C1 segment of cervical spinal cord (tissue), 14 donors: ENCODE measurements at places on chromosomes 1 and 21.

- no peak for DNase-seq
These were observed 102.3 kb downstream of the KCNJ15 start for GRCh38 chr21:38359090-38359489.

DNA sequence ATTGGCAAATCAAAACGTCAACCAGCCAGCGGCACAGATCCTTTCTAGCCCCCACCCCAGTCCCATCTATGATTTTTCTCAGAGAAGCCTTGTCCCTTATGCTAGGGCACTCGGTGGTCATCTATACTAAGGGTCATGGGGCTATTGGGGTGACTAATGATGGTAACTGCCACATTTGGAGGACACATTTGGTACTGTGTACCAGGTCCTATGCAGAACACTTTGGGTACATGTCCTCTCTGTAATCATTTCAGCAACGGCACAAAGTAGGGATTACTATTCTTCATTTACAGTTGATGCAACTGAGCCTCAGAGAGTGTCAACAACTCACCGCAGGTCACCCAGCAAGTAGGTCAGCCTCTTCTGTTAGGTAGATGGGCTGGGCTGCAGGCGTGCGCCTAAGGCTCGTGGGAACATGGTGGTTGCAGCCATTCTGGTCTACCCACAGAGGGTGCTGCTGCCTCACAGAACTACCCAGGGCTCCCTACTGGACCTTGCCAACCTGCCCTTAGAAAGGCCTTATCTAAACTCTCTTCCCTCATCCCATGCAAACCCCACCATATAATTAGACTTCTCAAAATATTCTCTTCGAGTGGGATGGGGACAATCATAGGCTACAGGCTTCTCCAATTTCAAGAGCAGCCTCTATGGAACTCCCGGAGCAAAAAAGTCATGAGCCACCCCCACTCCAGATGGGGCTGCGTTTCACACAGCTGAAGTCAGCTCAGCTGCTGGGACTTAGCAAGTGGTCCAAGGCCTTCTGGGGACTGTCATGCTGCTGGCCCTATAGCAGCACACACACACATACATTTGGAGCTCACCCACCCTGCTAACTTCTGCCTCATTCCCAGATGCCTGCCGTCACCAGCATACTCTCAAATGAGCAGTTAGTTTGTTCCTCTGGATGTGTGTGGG is 5.8 kb upstream of the SDHB start:
- DNase-seq = peak; percentile 60

DNA sequence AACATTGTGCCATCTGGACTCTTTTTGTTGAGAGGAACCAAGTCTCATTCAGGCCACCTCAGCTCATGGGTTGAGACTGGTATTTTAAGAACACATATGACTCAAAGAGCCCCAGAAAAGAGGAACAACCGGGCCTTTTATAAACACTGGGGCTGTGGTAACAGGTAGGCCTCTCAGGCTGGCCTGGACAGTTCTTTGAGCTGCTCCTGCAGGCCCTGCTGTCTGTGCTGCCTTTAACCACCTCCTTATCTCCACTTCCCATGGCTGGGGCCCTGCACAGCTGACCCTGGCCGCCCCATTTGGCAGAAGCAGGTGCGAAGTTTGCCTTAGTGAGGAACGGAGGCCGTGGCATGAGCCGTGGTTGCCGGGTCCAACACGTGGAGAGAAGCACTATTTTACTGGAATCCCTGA is 163.3 kb downstream of the RHOU start:
- DNase-seq = no peak

DNA sequence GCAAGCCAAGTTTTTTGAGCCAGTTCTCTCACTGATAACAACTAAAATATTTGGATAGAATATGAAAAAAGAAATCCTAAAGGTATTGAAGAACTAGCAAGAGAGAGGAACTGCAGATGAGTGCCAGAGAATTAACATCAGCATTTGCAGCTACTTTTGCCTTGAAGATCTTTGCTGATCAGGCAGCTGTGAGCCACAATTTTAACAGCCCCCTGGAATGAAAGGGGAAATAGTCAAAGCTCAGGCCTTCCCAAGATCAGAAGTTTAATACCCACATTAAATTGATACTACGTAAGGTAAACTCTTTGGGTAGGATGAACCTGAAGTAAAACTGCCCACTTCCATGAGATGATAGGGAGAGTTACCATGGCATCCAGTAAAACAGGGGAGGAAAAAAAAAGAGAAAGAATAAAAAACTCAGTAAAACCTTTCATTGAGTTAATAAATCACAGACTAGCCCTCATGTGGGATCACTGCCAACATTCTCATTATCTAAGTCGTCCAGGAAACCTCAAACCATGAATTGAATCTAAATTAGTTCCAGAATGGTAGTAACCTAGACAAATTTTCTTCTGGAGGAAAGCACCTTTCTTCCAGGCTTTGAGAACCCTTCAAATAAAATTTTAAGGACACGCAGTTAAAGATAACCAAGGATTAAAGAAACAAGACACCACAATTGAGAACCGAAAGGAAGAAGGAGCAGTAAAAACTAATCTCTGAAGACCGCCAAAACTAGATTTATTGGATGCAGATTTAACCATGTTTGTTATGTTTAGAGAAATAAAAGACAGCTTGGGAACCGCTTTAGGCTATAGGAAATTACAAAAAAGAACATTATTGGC is 28.3 kb downstream of the SCP2 start:
- DNase-seq = no peak

DNA sequence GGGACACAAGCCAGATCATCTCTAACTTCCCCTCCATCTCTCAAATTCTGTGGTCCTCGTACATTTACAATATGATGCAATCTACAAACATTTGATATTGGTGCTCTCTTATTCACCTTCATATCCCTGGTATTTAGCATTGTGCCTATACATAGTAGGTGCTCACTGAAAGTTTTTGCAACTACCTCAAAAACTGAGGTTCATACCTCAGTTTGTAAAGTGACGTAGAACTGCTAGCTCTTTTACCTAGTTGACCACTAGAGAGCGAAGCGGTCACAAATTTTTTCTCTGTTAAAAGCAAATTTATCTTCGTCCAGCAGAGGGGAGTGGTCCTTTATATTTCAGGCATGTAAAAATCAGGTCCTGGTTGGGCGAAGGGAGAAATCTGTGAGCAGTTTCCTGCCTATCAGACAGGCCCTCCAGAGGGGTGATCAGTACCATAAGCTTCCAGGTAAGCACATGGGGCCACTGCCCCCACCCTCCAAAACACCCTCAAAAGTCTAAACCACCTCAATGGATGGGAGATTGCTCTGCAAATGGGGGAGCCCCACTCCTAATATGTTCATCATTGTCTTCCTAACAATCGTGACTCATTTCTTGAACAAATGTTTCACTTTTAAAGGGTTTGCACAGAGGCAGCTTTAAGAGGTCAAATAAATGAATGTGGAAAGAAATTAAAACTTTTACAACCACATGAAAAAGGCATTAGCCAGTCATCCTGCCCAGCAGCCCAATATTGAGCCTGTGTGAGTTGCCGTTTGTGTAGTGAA is 10.6 kb upstream of the HLCS start:
- no peak for DNase-seq

GRCh38 chr1:118811156-118811555 is 177.0 kb downstream of the TBX15 start:
- DNase-seq = no peak

- DNase-seq = no peak
These were observed 544.4 kb downstream of the PLPP3 start for GRCh38 chr1:56034847-56035481.

DNA sequence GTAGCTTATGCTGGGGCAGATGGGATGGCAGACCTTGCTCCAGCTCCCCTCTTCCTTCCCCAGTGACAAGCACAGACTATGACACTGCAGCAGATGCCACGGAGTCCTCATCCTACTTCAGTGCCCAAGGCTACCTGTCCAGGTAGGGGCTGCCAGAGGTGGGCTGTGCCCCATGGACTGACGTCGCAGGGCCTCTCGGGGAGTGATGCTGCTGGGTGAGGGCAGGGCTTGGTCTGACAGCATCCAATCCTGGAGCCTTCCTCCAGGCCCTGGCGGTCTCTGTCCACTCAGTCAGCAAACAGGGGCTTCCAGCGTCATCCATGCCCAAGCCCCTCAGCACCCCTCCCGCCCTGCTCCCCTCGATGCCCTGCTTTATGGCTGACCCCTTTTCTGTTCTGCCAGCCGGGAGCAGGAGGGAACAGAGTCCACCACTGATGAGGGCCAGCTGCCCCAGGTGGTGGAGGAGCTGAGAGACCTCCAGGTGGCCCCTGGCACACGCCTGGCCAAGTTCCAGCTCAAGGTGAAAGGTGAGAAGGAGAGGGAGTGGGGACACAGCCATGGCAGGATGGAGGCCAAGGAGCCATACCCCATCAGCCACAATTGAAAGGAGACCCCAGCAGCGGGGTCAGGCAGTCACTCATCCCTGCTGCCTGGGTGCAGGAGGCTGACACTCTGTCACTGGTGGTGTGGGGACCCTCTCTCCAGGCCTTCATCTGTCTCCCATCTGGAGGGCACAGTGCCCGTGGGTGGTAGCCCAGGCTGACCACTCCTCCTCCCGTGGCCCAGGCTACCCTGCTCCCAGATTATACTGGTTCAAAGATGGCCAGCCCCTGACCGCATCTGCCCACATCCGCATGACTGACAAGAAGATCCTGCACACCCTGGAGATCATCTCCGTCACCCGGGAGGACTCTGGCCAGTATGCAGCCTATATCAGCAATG is 73.6 kb downstream of the TRIM11 start:
- DNase-seq = no peak

DNA sequence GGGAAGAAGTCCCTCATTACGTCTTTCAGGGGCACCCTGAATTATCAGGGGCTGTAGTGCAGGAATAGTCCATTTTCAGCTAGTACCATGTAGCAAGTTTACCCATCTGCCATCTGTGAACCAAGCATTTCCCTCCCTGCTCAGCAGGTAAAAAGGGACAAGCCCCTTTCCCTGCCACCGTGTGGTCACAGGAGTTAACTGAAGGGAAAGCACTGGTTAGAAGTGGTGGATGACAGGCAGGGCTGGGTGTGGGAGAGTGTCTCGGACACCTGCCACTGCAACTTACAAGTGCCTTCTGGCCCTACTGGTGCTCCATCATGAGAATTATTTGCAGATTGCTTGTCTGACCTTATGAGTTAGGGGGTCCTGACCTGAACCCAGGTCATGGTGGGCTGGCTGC is 32.0 kb upstream of the IGSF5 start:
- no peak for DNase-seq

- DNase-seq = no peak
These were observed 56.8 kb downstream of the ACP6 start for GRCh38 chr1:147613506-147613905.

- no peak for DNase-seq
These were observed 5.9 kb upstream of the ASAP3 start for GRCh38 chr1:23489842-23490241.

DNA sequence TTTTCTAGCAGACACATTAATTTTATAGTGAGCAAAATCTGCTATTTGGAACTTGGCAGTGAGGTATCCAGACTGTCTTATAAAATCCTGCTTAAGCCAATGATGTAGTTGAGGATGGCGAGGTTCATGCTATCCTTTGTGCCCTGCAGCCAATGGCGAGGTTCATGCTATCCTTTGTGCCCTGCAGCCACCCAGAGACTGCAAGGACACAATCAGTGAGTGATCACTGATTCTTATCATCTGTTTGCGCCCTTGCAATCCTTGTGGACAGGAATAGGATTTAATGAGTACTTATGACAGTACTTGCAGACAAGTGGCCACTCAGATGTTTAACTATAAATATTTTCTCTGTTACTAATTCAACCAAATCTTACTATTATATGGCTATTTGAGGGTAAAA is 112.6 kb downstream of the EIF4G3 start:
- DNase-seq = no peak

- DNase-seq = no peak
These were observed 34.7 kb downstream of the THRAP3 start for GRCh38 chr1:36258960-36259344.

GRCh38 chr1:84159533-84160240 is 15.6 kb downstream of the PRKACB start:
- no peak for DNase-seq

DNA sequence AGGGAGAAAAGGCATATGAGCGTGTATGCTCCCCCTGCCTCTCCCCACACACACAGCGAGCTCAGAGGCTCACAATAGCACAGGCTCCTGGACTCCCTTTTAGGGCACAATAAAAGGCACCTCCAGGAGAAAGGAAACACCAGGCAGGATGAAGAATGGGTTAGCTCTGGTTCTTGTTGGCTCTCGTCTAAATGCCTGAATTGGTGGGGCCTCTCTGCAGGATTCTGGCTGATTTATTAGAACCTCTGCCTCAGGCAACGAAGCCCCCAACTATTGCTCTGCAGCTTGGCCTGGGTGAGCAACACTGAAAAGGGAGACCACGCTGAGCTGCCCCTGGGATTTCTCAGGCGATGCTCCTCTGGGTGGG is 590.9 kb upstream of the PLXNA2 start:
- no peak for DNase-seq

- DNase-seq = no peak
These were observed 39.6 kb downstream of the SDC3 start for GRCh38 chr1:30868833-30869435.

GRCh38 chr1:55623311-55623710 is 408.1 kb upstream of the USP24 start:
- DNase-seq = no peak

- DNase-seq = no peak
These were observed 75.8 kb downstream of the TM2D1 start for GRCh38 chr1:61648983-61649742.

- DNase-seq = no peak
These were observed 320.3 kb downstream of the KIF26B start for GRCh38 chr1:245475126-245475525.

DNA sequence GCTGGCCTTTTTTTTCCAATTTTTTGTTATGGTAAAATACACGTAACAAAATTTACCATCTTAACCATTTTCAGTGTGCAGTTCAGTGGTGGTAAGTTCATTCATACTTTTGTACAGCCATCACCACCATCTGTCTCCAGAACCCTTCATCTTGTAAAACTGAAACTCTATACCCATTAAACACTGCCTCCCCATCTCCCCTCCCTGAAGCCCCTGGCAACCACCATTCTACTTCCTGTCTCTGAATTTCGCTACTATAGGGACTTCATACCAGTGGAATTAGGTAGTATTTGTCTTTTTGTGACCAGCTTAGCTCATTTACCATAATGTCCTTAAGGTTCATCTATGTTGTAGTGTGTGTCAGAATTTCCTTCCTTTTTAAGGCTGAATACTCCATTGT is 8.7 kb downstream of the PKNOX1 start:
- no peak for DNase-seq

GRCh38 chr1:59595774-59596173 is 219.0 kb upstream of the HOOK1 start:
- no peak for DNase-seq

DNA sequence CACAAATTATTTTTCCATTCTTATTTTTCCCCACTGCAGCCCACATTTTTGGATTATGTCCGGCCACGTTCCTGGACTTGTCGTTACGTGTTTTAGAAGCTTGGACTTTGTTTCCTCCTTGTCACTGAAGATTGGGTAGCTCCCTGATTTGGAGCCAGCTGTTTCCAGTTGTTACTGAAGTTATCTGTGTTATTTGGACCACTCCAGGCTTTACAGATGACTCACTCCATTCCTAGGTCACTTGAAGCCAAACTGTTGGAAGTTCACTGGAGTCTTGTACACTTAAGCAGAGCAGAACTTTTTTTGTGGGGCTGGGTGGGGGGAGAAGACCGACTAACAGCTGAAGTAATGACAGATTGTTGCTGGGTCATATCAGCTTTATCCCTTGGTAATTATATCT is 12.2 kb upstream of the AXDND1 start:
- no peak for DNase-seq
